ENCODE measurements at places on chromosomes 13 and 19. TPM values are rescaled to one million over a fixed set of nuclear protein-coding genes. Genes with fewer than 3 reads are reported as not detected.

Gene NCCRP1
- 3.9 TPM for polyA plus RNA-seq

Gene ZNF536
- polyA plus RNA-seq = 2.6 TPM

Gene PSPC1
- 87.3 TPM for polyA plus RNA-seq

Gene MATK
- polyA plus RNA-seq = 1.6 TPM

Gene ZNF544
- polyA plus RNA-seq = 40.1 TPM

Gene IL4I1
- polyA plus RNA-seq = 3.4 TPM

Gene ASF1B
- polyA plus RNA-seq = 15.1 TPM

Gene FCAR
- 0.50 TPM for polyA plus RNA-seq

Gene SIAH3
- 2.8 TPM for polyA plus RNA-seq

Gene B3GNT8
- 3.7 TPM for polyA plus RNA-seq

Gene GJB2
- 5.3 TPM for polyA plus RNA-seq

Gene ONECUT3
- polyA plus RNA-seq = 0.05 TPM

Gene LHFPL6
- polyA plus RNA-seq = 30.8 TPM

DNA sequence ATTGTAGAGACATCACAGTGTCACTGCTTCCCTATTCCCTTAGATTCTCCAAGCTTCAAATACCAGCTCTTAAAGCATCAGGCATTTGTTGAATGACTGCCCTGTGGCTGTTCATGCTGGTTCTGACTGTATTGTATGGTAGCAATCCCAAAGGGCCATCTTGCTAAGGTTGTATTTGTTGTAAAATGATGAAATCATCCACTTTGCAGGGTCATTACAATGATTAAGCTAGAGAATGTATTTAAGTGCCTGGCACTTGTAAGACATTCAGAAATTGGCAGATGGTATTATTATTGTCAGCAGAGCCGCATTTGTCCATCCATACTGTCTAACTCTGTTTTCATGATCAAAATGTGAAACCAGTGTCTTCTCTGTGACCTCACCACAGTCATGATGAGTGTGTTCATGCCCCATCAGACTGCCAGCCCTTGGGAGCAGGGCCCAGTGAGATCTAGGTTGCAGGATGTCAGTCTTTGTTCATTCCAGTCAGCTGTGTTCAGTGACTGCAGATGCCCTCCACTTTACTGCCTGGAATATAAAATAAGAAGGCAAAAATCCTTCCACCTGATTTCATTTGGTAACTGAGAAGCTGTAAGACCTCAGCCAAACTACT is 86.1 kb downstream of the DHRS12 start:
- DNase-seq = no peak

- DNase-seq = no peak
These were observed 1.0 kb downstream of the FSTL3 start for GRCh38 chr19:677201-677600.

DNA sequence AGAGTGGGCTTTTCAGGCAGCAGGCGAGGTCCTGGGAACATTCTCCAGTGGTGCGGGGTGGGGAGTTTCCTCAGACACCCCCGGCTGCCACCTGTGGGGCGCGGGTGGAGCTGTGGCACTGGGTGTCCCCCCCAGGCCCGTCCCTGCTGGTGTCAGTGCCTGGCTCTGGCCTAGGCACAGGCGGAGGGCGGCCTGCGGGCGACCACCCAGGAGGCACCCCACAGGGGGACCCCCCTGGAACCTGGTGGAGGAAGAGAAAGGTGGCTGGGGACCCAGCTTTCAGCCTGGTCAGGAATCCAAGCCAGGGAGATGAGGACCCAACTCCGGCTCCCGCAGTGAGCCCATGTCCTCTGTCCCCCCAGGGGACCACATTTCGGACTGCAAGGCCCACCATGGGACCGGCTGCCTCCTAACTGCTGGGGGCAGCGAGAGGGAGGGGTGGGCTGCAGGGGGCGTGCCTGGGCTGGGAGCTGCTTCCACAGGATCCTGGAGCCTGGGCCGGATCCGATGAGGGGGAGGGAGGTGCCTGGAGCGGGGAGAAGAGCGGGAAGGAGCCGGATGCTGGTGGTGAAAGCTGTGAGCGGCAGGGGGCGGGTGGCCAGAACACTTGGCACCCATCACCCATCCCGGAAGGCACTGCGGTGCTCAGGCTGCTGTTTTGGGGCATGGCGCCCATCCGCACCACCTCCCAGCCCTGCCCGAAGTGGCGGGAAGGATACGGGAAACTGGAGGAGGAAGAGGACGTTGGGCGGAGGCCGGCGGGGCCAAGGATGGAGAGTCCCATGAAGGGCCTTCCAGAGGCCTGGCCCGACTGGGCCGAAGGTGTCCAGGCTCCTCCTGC is 5.5 kb upstream of the CTXN1 start:
- DNase-seq = no peak

- DNase-seq = no peak
These were observed 6.2 kb downstream of the CEACAM5 start for GRCh38 chr19:41714598-41714997.

- no peak for DNase-seq
These were observed 226.8 kb downstream of the RAP2A start for GRCh38 chr13:97660594-97661260.

- no peak for DNase-seq
These were observed 168.6 kb downstream of the POSTN start for GRCh38 chr13:37429976-37430375.

DNA sequence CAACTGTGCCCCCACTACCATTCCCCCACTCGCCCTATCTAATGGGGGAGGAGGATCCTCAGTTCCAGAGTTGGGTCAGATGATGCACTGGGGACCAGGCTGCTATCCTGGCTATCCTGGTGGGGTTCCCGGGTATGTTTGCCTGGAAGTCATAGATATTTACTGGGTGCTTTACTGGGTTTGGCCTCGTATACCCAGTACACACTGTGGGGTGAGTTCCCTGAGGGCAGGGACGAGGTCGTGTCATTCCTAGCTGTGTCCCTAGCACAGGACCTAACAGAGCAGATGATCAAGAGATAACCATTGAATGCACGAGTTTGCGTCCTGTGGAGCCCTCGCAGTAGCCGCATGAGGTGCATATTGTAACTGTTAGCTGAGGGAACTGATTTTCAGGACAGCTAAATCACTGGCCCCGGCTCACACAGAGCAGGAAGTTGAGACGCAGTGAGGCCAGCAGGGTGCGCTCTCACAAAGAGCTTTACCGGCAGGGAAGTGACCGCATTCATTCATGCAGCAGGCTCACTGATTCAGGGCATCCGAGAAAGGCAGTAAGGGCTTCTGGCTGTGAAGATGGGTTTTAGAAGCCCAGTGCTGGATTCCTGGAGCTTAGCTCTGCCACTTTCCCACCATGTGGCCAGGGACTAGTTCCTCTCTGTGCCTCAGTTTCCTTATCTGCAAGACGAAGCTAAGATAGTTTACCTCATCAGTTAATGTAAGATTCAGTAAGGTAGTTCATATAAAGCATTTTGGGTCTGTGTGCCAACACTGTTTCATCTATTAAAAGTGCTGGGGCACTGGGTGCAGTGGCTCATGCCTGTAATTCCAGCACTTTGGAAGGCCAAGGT is 6.0 kb downstream of the RUVBL2 start:
- no peak for DNase-seq

GRCh38 chr13:25171517-25172302 is at the start of gene AMER2:
AMER2 (minus strand) TSS chr13:25172288; CDS start chr13:25171619, 669 bp downstream.
- no peak for DNase-seq

GRCh38 chr19:55088543-55089341 is 13.1 kb downstream of the EPS8L1 start:
- DNase-seq = no peak

- no peak for DNase-seq
These were observed 3.0 kb downstream of the ZNF490 start for GRCh38 chr19:12607631-12608030.

DNA sequence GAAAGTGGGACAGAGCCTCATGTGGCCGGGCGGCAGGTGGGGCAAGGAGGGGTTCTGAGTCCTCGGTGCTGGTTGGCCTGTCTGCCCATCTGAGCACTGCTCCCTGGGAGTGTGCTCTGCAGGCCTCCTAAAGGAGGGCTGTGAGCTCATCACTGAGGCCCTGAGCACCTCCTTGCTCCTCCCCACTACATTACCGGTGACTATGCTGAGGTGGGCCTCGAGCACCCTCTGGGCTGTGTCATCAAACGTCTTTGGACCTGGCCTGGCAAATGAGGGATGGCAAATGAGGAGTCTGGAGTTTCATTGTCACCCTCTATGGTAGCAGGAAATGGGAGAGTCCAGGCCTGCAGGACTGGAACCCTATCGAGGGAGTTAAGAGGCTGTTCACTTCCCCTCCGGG is 38.8 kb upstream of the ZNF429 start:
- DNase-seq = no peak

DNA sequence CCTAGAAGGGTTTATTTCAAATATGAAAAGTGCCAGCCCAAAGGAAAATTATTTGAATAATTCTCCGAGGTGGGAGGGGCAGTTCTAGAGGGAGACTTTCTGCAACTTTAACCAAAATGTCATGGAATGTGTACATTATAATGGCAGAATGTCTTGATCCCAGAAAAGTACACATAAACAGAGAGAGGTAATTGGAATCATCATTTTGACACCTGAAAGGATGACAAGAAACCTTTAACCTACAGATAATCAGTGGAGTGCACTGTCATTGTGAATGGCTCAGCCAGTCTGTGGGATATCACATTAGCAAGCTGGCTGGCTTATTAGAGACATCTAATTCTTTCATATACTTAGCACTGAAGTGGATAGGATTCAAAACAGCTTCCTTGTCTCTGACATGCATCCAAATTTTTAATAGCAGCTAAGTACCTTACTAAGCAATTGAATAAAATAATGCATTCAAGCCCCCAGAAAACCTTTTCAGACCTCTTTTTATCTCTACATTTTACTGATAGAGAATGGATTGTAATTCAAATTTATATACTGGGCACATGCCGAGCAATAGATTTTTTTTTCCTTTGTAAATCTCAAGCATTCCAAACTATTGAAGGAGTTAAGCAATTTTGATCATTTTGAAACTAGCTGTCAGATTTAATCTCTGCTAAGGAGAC is 468.6 kb downstream of the COG6 start:
- DNase-seq = no peak

DNA sequence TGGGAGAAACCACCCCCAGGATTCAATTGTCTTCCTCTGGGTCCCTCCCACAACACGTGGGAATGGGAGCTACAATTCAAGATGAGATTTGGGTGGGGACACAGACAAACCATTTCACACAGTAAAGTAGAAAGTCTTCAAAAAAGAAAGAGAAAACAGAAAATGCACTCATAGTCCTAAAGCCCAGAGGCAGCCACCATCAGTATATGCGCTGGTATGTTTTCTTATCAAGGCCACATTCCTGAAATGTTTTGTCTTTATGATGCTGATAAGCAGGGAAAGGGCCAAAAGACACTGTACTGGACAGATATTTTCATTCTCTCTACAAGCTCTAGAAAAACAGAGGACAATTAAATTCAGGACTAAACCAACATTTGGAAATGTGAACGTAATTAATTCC is 375.8 kb upstream of the TSHZ3 start:
- DNase-seq = no peak

- no peak for DNase-seq
These were observed 40.4 kb downstream of the LRCH1 start for GRCh38 chr13:46593398-46593797.

GRCh38 chr19:18745012-18745735 is 45.9 kb downstream of the COMP start:
- DNase-seq = no peak

DNA sequence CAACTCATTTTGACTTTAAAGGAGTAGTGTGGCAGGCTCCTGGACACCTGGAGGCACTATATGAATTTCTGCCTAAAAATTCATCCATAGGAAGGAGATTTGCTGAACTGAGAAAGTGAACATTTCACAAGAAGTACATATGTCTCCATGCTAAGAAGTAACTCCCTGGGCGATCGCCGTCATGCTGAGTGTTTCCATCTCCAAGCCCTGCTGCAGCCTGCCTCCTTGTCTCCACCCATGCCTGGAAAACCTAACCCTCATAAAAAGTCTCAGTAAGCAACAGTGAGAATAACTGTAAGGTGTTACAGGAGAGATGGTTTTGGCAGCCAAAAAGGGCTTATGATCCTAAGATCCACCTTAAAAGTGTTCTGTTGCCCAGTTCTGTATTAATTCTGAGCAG is 251.3 kb downstream of the SHISA2 start:
- DNase-seq = no peak

DNA sequence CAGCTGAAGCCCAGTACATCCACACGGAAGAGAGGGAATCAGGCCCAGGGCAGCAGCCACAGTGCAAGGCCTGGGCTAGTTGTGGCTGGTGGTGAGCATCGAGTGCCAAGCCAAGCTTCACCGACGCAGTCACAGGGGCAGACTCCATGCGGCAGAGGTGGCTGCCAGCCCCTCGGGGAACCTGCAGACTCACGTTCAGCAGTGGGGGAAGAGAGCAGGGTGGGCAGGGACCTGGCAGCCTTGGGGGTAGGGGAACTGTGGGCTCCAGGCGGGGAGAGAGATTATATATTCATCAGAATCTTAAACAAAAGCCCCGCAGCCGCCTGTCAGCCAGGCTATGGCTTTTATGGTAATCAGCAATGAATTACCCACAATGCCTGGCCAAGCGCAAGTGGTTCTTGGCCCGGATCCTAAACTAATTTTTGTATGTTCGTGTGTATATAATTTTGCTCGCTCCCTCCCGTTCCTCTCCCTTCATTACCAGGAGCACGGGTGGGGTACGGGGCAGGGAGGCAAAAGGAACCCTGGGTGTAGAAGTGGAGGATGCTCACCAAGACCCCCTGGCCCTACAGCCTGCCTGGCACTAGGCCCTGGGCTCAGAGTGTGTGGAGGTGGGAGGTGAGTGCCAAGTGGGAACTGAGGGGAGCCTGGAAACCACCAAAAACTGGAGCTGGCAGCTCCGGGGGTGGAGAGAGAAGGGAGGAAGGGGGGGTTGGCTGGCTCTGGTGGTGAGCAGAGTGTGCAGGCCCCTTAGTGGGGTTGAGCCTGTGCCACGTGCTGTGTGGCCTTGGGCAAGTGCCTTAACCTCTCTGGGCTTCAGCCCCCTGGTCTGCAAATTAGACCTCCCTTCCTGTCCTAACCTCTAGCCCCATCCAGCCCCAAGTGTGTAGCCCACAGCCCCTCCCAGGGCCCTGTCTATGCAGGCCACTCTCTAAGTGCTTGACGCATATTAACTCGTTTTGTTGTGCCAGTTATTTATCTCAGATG is 31.9 kb downstream of the PTPRS start:
- DNase-seq = no peak

GRCh38 chr19:2475702-2476450 is at the start of gene GADD45B:
GADD45B (plus strand) TSS chr19:2476127; CDS start chr19:2476359, 232 bp downstream.
- peak; percentile 97 for DNase-seq

DNA sequence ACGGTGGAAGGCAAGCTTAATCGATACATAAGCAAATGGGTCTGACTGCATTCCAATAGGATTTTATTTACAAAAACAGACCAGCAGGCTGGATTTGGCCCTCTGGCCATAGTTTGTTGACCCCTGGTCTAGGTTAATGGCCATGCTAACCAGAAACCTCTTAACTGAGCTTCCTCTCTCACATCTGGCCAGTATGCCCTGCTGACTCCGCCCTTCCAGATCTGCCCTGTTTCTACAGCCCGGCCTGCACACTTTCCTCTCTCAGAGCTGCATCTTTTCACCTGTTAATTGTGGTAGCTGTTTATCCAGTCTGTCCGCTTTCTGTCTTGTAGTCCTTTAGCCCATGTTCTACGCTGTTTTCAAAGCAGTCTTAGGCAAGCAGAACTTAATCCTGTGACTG is 25.6 kb downstream of the EDNRB start:
- DNase-seq = no peak
